Effector CD8-positive, alpha-beta T cell (primary cell): ENCODE measurements at places on chromosomes 3 and 15.

- DNase-seq: no peak
Measured at GRCh38 chr3:182609575-182610156, 183.6 kb upstream of the ATP11B start.

GRCh38 chr3:9934235-9934621, 594 bp downstream of the CRELD1 start:
- no peak for DNase-seq

- no peak for DNase-seq
Measured at GRCh38 chr3:147311716-147312115, 94.6 kb downstream of the ZIC4 start.

- DNase-seq: no peak
Measured at GRCh38 chr3:14581334-14582044, 41.3 kb upstream of the GRIP2 start.

DNA sequence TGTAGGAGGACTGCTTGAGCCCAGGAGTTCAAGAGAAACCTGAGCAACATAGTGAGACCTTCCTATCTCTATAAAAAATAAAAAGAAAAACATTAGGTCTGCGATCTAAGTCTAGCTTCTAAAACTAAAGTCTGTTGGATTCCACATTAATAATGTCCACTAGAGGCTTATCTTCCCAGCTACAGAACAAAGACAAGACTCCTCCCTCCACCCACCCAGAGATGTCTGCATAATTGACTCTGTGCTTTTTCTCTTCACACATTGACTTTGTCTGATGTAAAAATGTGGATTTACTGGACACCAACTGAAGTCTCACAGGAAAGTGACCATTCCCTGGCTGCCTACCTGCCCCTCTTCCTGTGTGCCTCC, 91.8 kb downstream of the ATP10A start:
- DNase-seq: no peak

- no peak for DNase-seq
Measured at GRCh38 chr3:12884186-12884680, 42.9 kb upstream of the RPL32 start.

GRCh38 chr15:78540871-78541743, 863 bp downstream of the PSMA4 start:
- DNase-seq: no peak
